RPMI7951 (cell line): ENCODE measurements at places on chromosomes 4 and X. TPM values are rescaled to one million over a fixed set of nuclear protein-coding genes. Genes with fewer than 3 reads are reported as not detected.

The NXF2 gene
- not detected in 2 replicates for total RNA-seq

The COL4A6 gene
- total RNA-seq: 0.60 and 1.1 TPM in 2 replicates

The CFP gene
- total RNA-seq: 0.10 and 0.12 TPM in 2 replicates

The VCX2 gene
- not detected in 2 replicates for total RNA-seq

The ZCCHC13 gene
- total RNA-seq: not detected in 2 replicates

GRCh38 chr4:46870411-46870810 is 38.6 kb downstream of the COX7B2 start:
- DNase-seq: no peak

GRCh38 chr4:182554736-182555135 is 311.5 kb downstream of the TENM3 start:
- DNase-seq: peak; percentile 57

DNA sequence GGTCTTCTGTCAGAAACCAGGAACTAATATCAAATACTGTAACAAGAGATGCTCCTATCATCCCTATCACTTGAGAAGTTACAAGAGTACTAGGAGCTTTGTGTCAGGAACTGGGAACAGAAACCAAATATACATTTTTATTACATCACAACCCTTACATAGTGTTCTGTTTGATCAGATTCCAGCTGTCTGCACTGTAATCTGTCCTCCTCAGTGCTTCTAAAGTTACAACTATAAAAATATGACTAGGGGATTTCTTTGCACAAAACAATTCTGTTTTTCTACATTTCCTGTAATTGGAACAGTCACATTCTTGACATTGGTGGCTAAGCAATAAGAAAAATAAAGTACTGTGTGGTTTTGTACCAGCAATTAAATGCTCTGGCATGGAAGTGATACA is 686.0 kb downstream of the PDHA2 start:
- no peak for DNase-seq

DNA sequence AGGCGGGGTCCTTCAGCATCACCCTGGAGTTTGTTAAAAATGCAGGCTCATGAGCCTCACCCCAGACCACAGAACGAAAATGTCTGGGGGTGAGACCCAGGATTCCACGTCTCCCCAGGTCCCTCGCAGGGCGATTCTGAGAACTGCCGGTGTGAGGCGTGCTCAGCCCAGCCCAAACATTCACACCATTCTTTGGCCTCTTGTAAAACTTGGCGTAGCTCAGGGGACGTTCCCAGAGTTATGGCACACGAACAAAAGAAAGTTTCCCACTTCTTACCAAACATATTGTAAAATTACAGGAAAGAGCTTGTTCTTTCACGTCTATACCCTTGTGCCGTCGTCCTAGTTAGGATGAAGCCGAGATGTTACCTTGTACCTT is 12.9 kb downstream of the CD99 start:
- DNase-seq: no peak

DNA sequence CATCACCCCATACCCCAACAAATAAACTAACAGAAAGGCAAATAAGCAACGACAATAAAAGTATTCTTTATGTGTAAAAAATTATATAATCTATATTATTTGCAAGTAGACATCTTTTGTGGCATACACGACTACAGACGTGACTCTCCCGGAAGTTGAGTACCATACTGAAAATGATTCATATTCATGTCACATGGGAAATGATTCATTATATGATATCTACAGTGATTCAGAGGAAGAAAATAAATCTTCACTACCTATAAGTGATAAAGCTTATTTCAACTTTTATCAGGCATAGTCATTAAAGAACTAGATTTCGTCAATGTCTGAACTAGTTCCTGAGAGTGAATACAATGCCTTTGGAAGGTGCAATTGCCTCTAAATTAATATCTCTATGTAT is 4.6 kb upstream of the ANTXR2 start:
- DNase-seq: peak; percentile 30

DNA sequence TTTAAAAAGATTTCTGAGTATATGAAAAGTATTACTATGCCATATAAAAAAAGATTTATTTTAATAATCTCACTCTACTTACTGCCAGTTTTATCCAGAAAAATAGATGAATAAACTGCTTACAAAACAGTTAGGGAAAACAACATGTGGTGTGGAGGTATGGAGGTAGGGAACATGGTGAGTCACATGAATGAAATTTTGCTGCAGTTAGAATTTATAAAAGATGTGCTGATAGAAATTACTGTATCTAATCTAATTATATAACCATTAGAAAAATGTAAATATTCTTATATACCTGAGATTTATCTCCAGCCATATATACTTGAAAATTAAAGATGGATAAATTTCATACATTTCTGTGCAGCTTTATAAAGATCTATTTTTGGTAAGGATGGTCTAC is 184.0 kb upstream of the ANK2 start:
- no peak for DNase-seq

DNA sequence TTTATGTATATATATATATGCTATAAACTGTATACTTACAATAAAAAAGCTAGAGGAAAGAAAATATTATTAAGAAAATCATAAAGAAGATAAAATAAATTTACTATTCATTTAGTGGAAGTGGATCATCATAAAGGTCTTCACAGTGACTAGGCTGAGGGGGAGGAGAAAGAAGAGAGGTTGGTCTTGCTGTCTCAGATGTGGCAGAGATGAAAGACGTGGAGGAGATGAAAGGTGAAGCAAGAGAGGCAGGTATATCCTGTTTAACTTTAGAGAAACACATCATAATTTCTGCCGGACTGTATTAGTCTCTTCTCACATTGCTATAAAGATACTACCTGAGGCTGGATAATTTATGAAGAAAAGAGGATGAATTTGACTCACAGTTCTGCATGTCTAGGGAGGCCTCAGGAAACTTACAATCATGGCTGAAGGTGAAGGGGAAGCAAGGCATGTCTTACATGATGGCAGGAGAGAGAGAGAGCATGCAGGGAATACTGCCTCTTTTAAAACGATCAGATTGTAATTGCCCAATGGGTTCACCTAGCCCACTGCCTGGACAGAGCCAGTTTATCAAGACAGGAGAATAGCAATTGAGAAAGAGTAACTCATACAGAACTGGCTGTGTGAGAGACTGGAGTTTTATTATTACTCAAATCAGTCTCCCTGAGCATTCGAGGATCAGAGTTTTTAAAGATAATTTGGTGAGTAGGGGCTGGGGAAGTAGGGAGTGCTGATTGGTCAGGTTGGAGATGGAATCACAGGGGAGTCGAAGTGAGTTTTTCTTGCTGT is 22.1 kb upstream of the RRAGB start:
- DNase-seq: no peak

DNA sequence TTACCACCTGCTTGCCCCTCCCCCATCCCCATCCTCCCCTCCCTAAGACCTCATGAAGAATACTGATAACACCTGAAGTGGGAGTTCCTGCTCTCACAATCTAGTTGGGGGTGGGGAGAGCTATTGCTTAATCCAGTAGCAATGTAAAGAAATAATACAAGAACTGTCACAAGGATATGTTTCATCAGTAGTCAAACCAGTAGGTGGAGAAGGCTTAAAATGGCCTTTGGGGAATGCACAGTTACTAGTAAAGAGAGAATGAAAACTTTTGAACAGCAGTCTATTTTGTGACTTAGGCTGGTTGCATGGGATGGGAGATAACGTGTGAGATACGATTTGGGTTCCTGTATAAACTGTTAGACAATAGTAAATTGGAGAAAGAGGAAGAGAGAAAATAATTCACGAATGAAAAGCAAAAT is 6.0 kb downstream of the GALNT7 start:
- DNase-seq: no peak

GRCh38 chr4:15914291-15914690 is 24.2 kb downstream of the FGFBP1 start:
- DNase-seq: peak; percentile 61

- no peak for DNase-seq
These were observed 14.0 kb upstream of the ART3 start for GRCh38 chr4:76060506-76060905.

DNA sequence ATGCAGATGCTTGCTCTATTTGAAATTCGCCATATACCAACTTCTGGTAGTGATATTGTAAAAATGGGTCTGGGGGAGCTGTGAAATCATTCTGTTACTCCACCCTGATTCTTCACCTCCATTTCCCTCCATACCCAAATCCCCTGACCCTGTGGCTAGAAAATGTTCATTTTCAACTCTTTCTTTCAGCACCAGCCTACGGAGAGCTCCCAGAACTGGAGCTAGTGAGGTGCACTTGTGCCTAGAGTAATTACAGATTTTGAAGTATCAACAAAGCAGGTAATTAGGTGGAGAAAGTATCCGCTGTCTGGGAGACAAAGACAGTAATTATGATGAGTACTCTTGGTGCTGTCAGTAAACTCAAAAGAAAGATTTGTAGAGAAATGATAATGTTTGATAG is 8.1 kb downstream of the ARHGAP36 start:
- no peak for DNase-seq

DNA sequence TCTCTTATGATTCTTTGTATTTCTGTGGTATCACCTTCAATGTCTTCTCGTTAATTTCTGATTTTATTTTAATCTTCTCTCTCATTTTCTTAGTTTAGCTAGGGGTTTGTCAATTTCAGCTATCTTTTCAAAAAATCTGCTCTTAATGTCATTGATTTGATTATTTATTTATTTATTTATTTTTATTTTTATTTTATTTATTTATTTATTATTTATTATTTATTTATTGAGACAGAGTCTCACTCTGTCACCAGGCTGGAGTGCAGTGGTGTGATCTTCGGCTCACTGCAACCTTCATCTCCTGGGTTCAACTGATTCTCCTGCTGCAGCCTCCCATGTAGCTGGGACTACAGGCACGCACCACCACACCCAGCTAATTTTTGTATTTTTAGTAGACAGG is 194.1 kb downstream of the SCFD2 start:
- no peak for DNase-seq

DNA sequence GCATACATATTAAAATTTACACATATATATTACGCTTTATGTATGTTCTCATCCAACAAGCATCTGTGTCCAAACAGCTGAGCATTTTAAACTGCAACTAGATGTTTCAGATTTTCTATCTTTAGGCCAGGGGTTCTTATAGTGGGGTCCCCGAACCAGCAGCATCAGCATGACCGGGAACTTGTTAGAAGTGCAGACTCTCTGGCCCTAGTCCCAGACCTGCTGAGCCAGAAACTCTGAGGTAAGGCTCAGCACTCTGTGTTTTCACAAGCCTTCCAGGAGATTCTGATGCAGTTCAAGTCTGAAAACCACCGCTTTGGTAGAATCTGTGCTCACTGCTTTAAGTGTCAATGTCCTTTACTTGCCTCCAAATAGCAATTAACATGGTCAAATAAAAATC is 266.2 kb upstream of the CASK start:
- DNase-seq: no peak

DNA sequence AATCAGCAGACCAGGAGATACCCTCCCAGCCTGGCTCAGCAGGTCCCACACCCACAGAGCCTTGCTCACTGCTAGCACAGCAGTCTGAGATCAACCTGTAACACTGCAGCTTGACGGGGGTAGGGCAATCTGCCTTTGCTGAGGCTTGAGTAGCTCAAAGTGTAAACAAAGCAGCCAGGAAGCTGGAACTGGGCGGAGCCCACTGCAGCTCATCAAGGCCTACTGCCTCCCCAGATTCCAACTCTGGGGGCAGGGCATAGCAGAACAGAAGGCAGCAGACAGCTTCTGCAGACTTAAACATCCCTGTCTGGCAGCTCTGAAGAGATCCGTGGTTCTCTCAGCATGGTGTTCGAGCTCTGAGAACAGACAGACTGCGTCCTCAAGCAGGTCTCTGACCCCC is 15.1 kb upstream of the GABRA2 start:
- no peak for DNase-seq

DNA sequence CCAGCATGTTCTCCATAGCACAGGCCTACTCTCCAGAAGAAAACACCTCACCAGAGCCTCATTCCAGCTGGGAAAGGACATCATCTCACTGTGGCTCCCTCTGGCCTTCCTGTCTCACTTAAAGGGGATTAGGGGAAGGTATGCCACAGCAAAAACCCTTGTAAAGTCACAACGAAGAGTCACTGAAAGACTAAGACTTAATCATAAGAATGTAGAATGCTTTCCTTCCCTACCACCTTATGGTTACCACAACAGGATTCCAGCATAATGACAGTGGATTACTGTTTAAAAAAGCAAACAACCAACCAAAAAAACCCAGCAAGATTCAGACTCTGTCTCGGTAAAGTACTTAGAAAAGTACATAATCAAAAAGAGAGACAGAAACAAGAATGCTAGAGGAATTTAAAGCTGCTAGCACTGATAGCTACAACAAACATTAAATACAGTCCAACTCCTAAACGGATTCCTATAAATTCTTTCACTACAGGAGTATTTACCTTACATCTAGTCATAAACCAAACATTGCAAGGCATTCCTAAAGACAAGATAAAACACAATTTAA is 75.1 kb downstream of the BANK1 start:
- no peak for DNase-seq

DNA sequence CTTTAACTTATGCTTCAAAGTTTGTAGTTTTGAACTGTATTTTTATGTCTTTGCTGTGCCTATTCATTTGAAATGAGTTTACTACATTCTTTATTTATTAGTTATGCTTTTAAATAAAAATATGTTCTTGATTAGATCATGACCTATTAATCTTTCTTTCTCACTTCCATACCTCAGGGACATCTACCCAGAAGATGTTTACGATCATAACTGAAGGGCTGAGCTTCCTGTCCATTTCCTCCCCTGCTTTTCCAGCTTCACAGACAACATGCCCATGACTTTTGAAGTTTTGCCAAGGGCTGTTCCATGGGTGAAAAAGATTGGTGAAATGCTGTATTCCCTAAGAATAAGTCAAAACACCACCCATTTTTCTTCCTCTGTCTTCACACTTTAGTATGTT is 99.7 kb upstream of the DDIT4L start:
- DNase-seq: no peak

DNA sequence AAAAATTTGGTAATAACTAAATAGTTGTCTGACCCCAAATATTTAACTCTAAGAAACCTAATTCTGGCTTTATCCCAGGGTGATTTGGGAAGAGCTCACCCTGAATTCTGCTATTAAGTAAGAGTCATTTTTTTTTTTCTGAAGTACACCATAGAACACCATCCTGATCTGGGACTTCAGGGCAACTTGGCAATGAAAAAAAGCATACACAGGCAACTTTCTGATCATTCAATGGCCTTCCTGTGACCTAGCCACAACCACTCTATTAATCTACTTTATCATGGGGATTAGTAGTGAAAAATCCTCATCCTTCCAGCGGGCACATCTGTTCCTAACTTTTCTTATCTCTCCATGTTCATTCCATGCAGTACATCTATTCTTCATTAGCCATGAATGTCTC is 333.2 kb upstream of the MAD2L1 start:
- DNase-seq: no peak
